Spleen (tissue), 13 donors: ENCODE measurements at places on chromosomes 6 and 20. TPM values are rescaled to one million over a fixed set of nuclear protein-coding genes. Genes with fewer than 3 reads are reported as not detected.

Gene HLA-DOA
- total RNA-seq = 89.5 TPM

Gene WFDC12
- not detected for total RNA-seq

DNA sequence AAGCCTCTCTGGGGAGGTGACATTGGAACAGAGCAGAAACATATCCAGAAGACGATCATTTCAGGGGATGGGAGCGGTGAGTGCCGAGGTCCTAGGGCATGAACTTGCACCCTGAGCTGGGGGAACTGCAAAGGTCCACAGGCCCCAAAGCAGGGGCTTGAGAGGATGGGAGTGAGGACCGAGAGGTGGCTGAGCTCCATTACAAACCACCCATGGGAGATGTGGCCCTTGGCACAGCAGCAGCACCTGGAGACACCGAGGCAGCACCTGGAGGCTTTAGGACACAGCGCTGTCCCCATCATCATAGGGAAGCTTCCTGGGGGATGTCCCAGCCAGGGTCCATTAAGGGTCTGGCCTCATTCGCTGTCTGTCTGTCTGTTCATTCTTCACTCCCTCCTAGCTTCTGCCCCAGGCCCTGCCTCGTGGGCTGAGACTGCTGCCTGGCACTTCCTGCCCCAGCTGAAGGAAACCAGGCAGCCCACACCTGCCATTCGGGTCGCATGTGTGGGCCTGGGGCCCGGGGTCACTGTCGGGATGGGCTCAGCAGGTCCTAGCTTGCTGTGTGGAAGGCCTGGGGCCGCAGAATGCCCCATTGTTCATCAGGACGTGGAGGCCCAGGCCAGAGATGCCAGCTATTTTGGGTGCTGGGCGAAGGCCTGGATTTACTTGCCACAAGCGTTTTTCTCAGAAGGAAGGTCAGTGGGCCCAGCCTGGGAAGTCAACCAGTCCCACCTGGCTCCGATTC, 42.8 kb upstream of the STX16 start:
- DNase-seq = peak; percentile 45
- no peaks in the 10 kb centered on the region for H3K27me3 ChIP-seq
- H3K4me3 ChIP-seq = no peak overlapping the region
- no peaks in the 10 kb centered on the region for H3K4me1 ChIP-seq
- H3K36me3 ChIP-seq = no peaks in the 10 kb centered on the region

- DNase-seq = peak; percentile 67
- H3K27me3 ChIP-seq = no peaks in the 10 kb centered on the region
- no peak overlapping the region for H3K27ac ChIP-seq
- no peaks in the 10 kb centered on the region for H3K36me3 ChIP-seq
- no peak overlapping the region for H3K4me3 ChIP-seq
Measured at GRCh38 chr6:170006900-170007467, 255.6 kb downstream of the ERMARD start.

- H3K27me3 ChIP-seq = no peaks in the 10 kb centered on the region
- DNase-seq = no peak
- no peaks in the 10 kb centered on the region for H3K36me3 ChIP-seq
- no peaks in the 10 kb centered on the region for H3K4me1 ChIP-seq
- H3K4me3 ChIP-seq = no peak overlapping the region
Measured at GRCh38 chr6:140718021-140718420, 1343.6 kb upstream of the CITED2 start.

DNA sequence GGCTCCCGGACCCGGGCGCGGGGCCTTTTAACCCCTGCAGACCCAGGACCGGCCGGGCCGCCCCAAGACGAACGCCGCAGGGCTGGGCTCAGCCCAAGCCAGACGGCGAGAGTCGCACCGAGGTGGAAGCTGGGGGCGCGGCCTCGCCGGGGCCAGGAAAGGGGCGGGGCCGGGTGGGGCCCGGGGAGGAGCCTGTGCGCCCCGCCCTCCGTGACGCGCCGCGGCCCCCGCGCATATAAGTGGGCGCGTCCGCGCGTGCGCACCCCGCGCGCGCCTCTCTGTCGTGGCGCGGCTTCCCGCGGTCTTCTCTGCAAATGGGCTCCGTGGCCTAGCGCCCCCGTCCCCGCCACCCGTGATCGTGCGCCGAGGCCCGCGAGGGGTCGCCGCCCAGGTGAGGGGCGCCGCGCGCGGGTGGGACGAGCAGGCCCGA, at the start of gene PPDPF:
TSS of gene PPDPF (plus strand) at position 262 of the 430 bp plus-strand sequence. CDS start 544 bp downstream, outside the sequence.
- H3K27ac ChIP-seq = peak within 1 kb of the TSS; percentile 94
- peaks cover 36% of the 10 kb centered on the region for H3K4me1 ChIP-seq
- H3K36me3 ChIP-seq = peaks cover 5% of the 10 kb centered on the region
- H3K4me3 ChIP-seq = peak within 1 kb of the TSS; percentile 90
- DNase-seq = peak; percentile 96

- H3K4me1 ChIP-seq = peaks cover 8% of the 10 kb centered on the region
- H3K36me3 ChIP-seq = no peaks in the 10 kb centered on the region
- no peak overlapping the region for H3K27ac ChIP-seq
- H3K27me3 ChIP-seq = no peaks in the 10 kb centered on the region
- no peak overlapping the region for H3K4me3 ChIP-seq
Measured at GRCh38 chr20:53763707-53764414, 170.2 kb upstream of the ZNF217 start.

- H3K27me3 ChIP-seq = no peaks in the 10 kb centered on the region
- no peaks in the 10 kb centered on the region for H3K36me3 ChIP-seq
- H3K4me1 ChIP-seq = peaks cover 6% of the 10 kb centered on the region
- peak; percentile 41 for DNase-seq
- H3K4me3 ChIP-seq = no peak overlapping the region
- H3K27ac ChIP-seq = no peak overlapping the region
Measured at GRCh38 chr6:43932259-43933147, 162.5 kb downstream of the VEGFA start.

- H3K4me1 ChIP-seq = peaks cover 19% of the 10 kb centered on the region
- no peak overlapping the region for H3K27ac ChIP-seq
- H3K36me3 ChIP-seq = no peaks in the 10 kb centered on the region
- DNase-seq = no peak
Measured at GRCh38 chr20:10519361-10520046, 84.4 kb downstream of the SLX4IP start.
